Esophagus squamous epithelium (tissue), 5 donors: ENCODE measurements at places on chromosomes 11 and 22. TPM values are rescaled to one million over a fixed set of nuclear protein-coding genes. Genes with fewer than 3 reads are reported as not detected.

DNA sequence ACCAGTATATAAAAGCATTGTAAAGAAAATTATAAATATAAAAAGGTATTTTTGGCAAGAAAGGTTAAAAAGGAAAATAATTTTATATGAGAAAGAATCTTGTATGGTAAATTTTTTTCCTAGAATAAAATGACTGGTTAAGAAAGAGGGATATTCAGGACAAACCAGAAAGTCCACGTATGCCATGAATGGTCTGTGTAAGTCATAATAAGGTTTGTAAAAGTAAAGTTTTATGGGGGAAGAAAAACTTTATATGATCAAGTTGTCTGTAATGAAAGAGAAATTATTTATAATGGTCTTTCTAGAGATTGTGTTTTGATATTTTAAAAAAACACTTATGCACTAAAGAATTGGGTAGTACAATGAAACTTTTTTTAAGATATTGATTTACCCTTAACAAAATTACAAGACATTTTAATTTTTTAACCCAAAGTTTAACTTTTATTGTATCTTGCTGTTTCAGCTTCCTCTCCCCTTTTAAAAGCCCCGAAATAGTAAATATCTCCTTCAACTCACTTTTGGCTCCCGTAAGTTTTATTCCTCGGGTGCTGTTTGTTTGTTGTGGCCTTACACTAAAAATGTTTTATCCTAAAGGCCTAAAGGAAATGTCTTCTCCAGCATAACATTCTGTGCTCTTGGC is 47.7 kb downstream of the AMOTL1 start:
- no peak for DNase-seq

- no peak for DNase-seq
Measured at GRCh38 chr22:36977401-36977861, 41.8 kb downstream of the TST start.

DNA sequence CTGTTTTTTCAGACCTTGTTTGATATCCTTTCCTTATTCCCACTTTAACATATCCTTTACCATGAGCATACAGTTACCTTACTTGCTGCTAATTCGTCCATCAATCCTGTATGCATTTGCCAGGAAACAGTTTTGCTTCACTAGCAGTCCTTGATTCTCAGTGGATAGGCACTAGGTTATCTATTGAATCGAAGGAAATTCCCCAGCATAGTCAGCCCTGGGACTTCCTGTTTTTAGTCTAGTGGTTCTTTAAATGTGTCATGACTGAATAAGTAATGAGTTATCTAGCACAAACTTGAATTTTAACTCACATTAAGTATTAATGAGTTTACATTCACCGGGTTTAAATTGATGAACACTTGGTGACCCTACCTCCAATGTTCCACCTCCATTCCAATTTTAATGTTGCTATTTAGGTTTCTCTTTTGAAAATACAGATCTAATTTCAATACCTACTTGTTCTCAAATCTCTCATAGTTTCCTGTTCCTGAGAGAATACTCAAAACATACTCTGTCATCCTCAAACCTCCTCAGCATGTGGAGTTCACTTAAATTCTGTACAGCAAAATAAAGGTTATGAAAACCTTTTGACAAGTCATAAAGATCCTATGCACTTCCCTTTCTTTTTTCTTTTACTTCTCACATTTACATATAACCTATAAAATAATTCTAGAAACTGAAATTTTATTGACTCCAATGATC is 1375.1 kb upstream of the TENM4 start:
- no peak for DNase-seq

DNA sequence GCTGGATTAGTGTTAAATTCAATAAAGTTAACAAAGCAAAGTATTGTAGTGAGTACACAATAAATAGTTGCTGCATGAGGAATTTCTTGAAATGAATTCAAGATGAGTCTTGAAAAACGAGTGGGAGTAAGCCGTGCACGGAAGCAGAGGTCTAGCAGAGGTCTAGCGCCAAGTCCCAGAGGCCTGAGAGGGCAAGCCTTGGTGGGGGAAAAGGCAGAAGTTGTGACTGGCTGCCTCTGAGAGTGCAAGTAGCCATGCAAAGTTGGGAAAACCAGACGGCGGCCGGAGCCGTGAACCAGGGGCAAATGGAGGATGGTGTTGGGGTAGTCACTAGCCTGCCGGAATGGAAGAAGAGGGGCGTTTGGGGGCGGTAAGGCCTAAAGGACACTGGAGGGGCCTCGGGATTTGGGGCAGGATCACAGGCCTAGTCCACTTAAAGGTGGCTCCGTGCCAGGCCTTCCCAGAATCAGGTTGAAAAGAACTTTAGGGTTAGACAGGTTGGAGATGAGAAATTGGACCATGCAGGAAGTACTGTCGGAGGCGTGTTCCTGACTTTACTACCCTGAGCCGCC is 379 bp upstream of the SLC3A2 start:
- no peak for DNase-seq

Gene IL10RA
- 20.3 TPM for total RNA-seq

Gene GRM5
- 0.09 TPM for total RNA-seq

Gene PYGM
- 0.27 TPM for total RNA-seq

Gene TOMT
- total RNA-seq, result not detected
